ENCODE measurements at places on chromosomes 4 and X.

DNA sequence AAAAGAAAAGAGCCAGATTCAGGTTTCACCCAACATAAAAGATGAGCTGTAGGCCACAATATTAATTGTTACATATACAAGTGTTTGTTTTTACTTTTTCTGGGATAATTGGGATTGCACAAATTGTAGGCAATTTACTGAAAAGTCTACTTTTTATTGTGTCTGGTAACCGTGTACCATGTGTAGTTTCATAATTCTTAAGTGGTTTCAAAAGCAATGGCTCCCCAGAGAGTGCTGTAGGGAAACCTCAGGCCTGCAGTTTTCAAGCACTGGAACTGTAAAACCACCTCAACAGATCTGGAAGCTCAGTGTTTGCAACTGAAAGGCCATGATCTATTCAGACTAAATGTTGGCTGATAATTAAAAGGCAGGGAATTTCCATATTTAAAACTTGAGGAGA, 53.9 kb upstream of the MMAA start:
- DNase-seq = no peak

- DNase-seq = no peak
Observed at GRCh38 chr4:82748810-82749470, 49.7 kb downstream of the SCD5 start.

GRCh38 chrX:119990556-119991004, 47.0 kb upstream of the NKAP start:
- DNase-seq = no peak

GRCh38 chr4:139547979-139548378, 8.0 kb downstream of the SETD7 start:
- no peak for DNase-seq

- no peak for DNase-seq
Observed at GRCh38 chrX:109751698-109752097, 18.6 kb upstream of the ACSL4 start.

GRCh38 chrX:153708415-153708814, 15.8 kb downstream of the BCAP31 start:
- DNase-seq = peak; percentile 45
